HEK293T (cell line): ENCODE measurements at places on chromosomes 3 and 15.

DNA sequence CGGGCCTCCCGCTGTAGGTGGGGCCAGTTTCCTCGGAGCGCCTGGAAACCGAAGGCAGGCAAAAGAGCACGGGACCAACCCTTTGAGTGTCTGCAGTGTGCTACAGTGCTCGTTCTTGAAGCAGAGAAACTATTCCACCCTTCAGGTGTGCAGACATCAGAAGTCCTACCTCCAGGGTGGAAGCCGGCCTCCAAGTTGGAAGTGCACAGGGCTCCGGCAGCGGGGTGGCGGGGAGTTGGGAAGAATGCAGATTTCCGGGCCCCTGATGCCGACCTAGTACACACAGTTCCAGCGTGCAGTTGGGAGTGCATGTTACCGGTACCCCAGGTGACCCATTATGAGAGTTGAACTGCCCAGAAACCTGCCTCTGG lies 3.0 kb downstream of the KLF13 start:
- DNase-seq: no peak

DNA sequence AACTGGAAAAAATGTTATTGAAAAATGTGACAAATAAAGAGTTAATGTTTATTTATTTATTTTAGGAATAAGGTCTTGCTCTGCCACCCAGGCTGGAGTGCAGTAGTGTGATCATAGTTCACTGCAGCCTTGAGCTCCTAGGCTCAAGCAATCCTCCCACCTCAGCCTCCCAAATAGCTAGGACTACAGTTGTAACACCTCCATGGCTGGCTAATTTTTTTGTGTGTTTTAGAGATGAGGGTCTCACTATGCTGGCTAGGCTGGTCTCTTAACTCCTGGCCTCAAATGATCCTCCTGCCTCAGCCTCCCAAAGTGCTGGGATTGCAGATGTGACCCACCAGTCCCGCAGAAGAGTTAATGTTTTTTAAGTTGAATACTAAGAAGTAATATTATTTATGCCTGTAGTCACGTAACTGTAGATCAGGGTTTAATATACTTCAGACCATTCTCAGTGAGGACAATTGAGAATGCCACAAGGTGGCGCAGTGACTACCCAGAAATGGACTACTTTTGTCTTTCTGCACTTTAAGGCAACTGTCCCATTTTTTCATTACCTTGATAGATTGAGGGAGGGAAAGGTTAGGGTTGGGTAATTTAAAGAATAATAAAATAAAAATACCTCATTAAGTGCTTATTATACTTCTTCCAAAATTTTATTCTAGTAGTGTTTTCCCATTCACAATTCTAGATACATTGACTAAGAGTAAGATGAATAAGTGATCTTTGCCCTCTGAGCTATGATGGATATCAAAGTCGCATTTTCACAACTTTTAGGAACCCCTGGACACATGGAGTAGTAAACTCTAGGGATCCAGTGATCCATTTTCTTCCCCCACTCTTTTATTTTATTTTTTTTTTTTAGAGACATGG lies 6.0 kb downstream of the MUC13 start:
- peak; percentile 50 for DNase-seq

- DNase-seq: peak; percentile 10
Measured at GRCh38 chr15:23038726-23039142, 635 bp downstream of the TUBGCP5 start.

DNA sequence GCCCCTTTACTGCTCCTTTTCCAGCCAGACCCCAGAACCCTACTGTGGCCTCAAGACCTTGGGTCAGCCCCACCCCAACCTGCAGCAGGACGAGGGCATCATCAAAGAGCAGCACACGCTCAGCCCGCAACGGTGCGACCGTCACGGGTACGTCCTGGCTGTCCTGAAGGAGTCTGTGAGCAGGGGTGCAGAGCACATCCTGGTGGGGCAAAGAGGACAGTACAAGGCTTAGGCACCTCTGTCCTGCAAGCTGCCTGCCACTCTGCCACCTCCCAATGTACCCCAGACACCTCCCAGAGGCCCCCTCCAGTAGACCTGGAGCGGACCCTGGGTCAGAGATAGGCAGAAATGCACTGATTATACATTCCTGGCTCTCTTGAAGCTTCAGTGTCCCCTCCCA lies 8.0 kb downstream of the ALS2CL start:
- no peak for DNase-seq

- DNase-seq: no peak
Measured at GRCh38 chr3:160049988-160050387, 61.4 kb downstream of the IL12A start.

- DNase-seq: no peak
Measured at GRCh38 chr15:63338170-63338569, 43.5 kb downstream of the CA12 start.

GRCh38 chr15:79598639-79599038 lies 166.5 kb downstream of the MINAR1 start:
- no peak for DNase-seq

GRCh38 chr15:101323793-101324523 lies 28.9 kb upstream of the SNRPA1 start:
- no peak for DNase-seq

GRCh38 chr3:15636028-15636709 lies 34.6 kb downstream of the BTD start:
- no peak for DNase-seq

GRCh38 chr3:111069974-111070771 lies 1.4 kb upstream of the NECTIN3 start:
- peak; percentile 12 for DNase-seq

DNA sequence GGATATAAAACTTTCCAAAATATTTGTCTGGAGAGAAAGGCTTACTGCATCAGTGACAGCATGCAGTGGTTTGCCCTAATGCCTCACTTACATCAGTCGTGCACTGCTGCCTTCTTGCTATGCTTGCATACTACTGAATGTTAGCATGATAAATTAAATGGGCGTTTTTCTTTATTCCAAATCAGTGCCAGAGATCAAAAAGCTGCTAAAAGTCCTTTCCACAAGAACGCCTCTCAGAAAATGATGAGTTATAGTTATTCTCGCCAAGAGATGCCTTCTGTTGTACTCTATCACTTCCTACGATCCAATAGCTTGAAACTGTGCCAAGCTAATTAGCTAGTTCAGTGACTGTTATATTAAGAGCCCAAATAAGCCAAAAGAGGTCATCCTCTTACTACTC lies 345.8 kb upstream of the ROBO2 start:
- DNase-seq: no peak

DNA sequence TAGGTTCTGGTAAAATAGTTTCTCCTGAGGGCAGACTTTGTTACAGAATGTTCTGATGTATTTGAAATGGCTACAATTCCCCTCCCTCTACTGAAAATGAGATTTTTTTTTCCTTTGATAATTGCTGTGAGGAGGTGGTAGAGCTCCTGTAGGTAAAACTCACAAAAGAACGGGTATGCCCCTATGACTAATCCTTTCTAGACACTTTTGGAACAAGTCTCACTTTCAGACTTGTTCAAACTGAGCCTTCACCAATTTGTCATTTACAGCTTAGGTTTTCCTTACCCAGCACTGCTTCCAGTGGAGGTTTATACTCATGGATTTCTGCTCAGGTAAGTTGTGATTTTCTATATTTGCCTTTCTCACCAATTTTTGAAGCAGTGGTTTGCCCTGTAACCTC lies 115.6 kb downstream of the NLGN1 start:
- no peak for DNase-seq

DNA sequence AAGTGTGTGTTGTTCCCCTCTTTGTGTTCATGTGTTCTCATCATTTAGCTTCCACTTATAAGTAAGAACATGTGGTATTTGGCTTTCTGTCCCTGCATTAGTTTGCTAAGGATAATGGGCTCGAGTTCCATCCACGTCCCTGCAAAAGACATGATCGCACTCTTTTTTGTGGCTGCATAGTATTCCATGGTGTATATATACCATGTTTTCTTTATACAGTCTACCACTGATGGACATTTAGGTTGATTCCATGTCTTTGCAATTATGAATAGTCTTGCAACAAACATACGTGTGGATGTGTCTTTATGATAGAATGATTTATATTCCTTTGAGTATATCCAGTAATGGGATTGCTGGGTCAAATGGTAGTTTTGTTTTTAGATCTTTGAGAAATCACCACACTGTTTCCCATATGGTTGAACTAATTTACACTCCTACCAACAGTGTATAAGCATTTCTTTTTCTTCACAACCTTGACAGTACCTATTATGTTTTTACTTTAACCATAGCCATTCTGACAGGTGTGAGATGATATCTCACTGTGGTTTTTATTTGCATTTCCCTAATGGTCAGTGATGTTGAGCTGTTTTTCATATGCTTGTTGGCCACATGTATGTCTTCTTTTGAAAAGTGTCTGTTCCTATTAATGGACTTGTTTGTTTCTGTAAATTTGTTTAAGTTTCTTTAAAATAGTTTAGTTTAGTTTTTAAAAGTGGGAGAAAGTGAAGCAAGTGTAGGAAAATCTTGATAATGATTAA lies 21.9 kb upstream of the SLC30A4 start:
- DNase-seq: no peak

- DNase-seq: peak; percentile 98
Measured at GRCh38 chr3:143119009-143119914, at the start of gene CHST2. Gene CHST2, plus strand, starts transcription at chr3:143119771. Its CDS starts 1,046 bp downstream, at chr3:143120817.
